Endothelial cell of coronary artery (primary cell): ENCODE measurements at places on chromosomes 5 and 9. TPM values are rescaled to one million over a fixed set of nuclear protein-coding genes. Genes with fewer than 3 reads are reported as not detected.

The SPATA31C1 gene
- total RNA-seq, result not detected in 2 replicates

The NTNG2 gene
- 0.28 and 0.54 TPM in 2 replicates for total RNA-seq

The DEPDC1B gene
- total RNA-seq, result 4.7 and 12.2 TPM in 2 replicates

The LSM11 gene
- 7.8 and 9.0 TPM in 2 replicates for total RNA-seq

The CCDC171 gene
- 0.56 and 0.81 TPM in 2 replicates for total RNA-seq

The PTGES gene
- total RNA-seq, result 0.09 and 0.28 TPM in 2 replicates

The PKD2L2 gene
- total RNA-seq, result not detected in 2 replicates

The LRSAM1 gene
- total RNA-seq, result 9.8 and 12.7 TPM in 2 replicates

The ZDHHC11B gene
- total RNA-seq, result not detected in 2 replicates

The QRFP gene
- total RNA-seq, result not detected in 2 replicates

The OR1J2 gene
- total RNA-seq, result not detected in 2 replicates

The ADAMTS6 gene
- 40.3 and 77.9 TPM in 2 replicates for total RNA-seq

The LCN12 gene
- total RNA-seq, result 0.09 TPM in 1 of 2 replicates, not detected in the other

The PCDHB16 gene
- total RNA-seq, result 0.09 and 0.19 TPM in 2 replicates

The LAMC3 gene
- under 0.01 TPM in 1 of 2 replicates, not detected in the other for total RNA-seq

The UBE2D2 gene
- total RNA-seq, result 53.9 and 56.6 TPM in 2 replicates

The ZBTB34 gene
- total RNA-seq, result 7.7 and 8.4 TPM in 2 replicates

The NEUROG1 gene
- not detected in 2 replicates for total RNA-seq

The LHFPL2 gene
- 40.1 and 49.2 TPM in 2 replicates for total RNA-seq

The C9orf85 gene
- total RNA-seq, result 11.0 and 14.7 TPM in 2 replicates

The FAM169A gene
- total RNA-seq, result 0.28 and 0.45 TPM in 2 replicates

The NR4A3 gene
- under 0.01 and 0.09 TPM in 2 replicates for total RNA-seq

The ECM2 gene
- total RNA-seq, result 0.18 and 0.38 TPM in 2 replicates

The TPD52L3 gene
- total RNA-seq, result not detected in 2 replicates

The SYNPO gene
- 10.0 and 39.4 TPM in 2 replicates for total RNA-seq

The GPRIN1 gene
- total RNA-seq, result 3.1 and 5.7 TPM in 2 replicates

The MYOZ3 gene
- total RNA-seq, result 0.18 and 0.94 TPM in 2 replicates

The FCN1 gene
- total RNA-seq, result not detected in 2 replicates

The UBE2B gene
- total RNA-seq, result 25.6 and 26.2 TPM in 2 replicates

The CACNA1B gene
- under 0.01 and 0.18 TPM in 2 replicates for total RNA-seq

The LTC4S gene
- total RNA-seq, result 1.1 and 1.2 TPM in 2 replicates

The FOXD4 gene
- 0.09 and 0.19 TPM in 2 replicates for total RNA-seq
